ENCODE measurements at places on chromosomes 12 and 14.

- DNase-seq, result no peak
Observed at GRCh38 chr12:15886372-15887042, 4.3 kb downstream of the STRAP start.

GRCh38 chr12:77995436-77996167, 164.9 kb downstream of the NAV3 start:
- DNase-seq, result no peak

DNA sequence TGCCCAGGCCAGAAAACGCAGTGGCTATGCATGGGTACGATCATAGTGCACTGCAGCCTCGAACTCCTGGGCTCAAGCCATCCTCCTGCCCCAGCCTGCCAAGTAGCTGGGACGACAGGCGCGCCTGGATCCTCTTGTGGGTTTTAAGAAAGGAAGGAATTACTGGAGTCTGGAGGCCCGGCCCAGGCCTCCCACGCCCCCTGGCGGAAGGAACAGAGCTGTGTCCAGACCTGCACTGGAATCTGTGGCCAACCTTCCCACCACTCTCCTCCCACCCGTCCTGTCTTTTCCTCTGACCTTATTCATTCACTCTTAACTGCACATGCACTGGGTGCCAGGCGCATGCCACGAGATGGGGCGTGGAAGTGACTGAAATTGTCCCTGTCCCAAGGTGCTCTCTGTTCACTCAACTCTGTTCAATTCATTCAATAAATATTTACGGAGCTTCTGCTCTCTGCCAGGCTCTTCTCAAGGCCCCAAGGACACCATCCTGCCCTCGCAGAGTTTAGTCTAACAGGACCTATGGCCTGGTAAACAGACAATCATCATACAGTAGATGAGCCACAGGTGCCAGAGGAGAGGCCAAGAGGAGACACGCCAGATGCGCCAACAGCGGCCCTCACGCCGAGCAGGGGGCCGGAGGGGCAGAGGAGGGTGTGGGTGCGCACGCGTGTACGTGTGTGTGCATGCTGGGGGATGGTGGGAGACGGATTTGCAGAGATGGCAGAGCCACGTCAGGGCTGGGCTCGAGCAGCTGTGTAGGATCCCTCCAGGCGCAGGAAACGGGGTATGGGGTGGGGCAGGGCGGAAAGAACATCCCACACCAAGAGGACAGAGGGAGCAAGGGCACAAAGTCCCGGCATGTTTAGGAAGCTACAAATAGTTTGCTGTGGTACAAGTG, 13.7 kb upstream of the TMEM106C start:
- DNase-seq, result no peak

GRCh38 chr12:110561471-110562201, 21.5 kb downstream of the PPTC7 start:
- DNase-seq, result no peak

GRCh38 chr12:13288501-13288900, 92.0 kb downstream of the EMP1 start:
- no peak for DNase-seq

DNA sequence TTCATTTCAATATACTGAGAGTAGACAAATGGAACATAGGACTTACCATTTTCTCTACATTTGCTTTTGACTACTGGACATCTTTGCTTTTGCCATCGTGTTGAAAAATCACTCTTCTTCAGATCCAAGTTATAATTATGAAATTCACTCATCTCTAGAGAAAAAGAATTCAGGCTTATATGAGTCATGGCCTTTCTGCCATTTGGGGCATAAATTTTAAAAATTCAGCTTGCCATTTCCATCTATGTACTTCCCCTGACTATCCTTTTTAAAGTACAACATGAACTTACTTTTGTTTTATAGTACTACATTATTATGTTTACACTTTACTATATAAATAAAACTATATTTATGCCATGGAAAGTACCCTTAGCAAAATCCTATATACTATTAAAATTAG, 3.0 kb downstream of the KLRK1 start:
- no peak for DNase-seq

GRCh38 chr12:46389031-46389616, 16.6 kb upstream of the SLC38A2 start:
- DNase-seq, result no peak

GRCh38 chr14:61545726-61546455, 149.4 kb upstream of the HIF1A start:
- no peak for DNase-seq

- DNase-seq, result no peak
Observed at GRCh38 chr12:74551291-74551690, 13.7 kb downstream of the ATXN7L3B start.

- no peak for DNase-seq
Observed at GRCh38 chr12:71460318-71460717, 20.7 kb downstream of the LGR5 start.

GRCh38 chr12:101097829-101098580, 112.0 kb downstream of the SLC5A8 start:
- no peak for DNase-seq

DNA sequence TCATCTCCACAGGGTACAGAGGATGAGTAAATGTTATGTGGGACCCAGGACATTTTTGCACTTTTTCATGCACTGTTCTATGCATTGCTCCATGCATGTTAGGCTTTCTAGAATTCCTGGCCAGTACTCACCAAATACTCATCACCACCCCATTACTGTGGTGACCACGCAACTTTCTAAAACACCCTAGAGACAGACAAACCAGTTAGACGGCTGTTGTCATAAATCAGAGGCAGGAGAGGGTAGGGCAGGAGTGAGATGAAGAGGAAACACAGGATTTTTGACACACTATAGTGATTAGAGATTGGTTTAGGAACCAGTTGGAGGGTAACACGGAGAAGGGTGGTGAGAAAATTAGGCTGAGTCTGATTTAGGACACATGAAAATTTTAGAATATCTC, 59.3 kb downstream of the IFNG start:
- DNase-seq, result no peak

GRCh38 chr12:43284486-43285158, 267.4 kb downstream of the ADAMTS20 start:
- peak; percentile 65 for DNase-seq

All from forelimb muscle (tissue), 1 donor.